ENCODE measurements at places on chromosomes 5 and 9.

DNA sequence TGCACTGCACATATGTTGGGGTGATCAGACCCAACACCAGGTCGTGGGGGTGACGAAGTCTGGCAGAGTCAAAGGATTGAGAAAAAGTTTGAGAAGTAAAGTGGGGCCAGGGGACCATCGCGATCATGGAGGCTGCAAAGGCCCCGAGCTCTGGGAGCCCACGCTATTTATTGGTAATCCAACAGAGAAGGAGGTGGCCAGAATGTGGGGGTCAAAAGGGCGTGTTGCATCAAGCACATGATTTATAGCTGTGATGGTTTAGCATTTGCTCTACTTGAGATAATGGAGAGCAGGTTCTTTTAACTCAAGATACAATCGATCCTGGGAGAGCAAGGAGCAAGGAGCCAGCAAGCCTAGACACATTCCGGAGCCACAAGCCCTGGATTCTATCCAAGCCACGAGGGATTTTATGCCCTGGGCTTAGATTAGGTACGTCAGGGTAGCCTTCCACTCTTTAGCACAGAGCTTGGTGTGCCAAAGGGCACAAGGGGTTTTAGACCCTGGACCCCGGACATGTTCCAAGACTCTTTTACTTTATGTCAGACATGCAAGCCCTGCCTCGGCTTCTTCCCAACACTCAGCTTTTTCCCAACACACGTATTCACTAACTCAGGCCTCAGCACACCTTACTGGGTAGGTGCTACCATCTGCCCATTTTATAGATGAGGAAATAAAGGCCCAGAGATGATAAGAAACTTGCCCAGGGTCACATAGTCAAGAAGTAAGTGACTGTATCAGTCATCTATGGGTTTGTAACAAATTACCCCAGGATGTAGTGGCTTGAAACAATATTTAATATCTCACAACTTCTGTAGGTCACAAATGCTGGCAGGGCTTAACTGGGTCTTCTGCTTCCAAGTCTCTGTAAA is 39.5 kb downstream of the NSUN2 start:
- DNase-seq = no peak

DNA sequence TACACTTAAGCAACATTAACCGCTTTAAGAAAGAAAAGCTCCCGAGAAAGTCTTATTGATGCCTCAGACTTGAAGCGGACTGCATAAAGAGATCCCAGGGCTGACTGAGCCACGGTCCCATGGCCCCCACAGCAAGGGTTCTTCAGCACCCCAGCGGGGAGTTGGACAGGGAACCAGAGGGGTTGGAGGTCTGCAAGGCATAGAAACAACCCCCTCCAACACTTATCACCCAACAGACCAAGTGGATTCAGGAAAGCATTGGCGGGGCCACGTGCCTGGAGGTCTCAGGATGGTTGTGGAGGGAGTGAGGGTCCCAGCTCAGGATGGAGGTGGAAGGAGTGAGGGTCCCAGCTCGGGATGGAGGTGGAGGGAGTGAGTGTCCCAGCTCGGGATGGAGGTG is 143.7 kb upstream of the IRX2 start:
- DNase-seq = no peak

DNA sequence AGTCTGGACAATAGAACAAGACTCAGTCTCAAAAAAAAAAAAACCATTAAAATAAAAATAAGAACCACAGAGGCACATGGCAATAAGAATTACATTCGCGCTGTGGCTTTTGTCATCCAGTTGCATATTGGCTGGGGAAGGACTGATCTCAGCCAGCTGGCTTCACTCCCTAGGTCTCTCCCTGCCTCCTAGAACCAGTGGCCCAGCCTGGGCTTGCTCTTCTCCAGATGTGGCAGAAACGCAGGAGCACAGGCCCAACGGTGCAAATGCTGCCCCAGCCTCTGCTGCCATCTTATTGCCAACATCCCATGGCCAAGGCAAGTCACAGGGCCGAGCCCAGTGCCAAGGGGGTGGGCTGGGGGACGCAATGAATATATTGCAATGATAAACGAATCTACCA is 37.0 kb downstream of the NKX2-5 start:
- DNase-seq = no peak

GRCh38 chr5:179430193-179431175 is 85.2 kb upstream of the ADAMTS2 start:
- no peak for DNase-seq

DNA sequence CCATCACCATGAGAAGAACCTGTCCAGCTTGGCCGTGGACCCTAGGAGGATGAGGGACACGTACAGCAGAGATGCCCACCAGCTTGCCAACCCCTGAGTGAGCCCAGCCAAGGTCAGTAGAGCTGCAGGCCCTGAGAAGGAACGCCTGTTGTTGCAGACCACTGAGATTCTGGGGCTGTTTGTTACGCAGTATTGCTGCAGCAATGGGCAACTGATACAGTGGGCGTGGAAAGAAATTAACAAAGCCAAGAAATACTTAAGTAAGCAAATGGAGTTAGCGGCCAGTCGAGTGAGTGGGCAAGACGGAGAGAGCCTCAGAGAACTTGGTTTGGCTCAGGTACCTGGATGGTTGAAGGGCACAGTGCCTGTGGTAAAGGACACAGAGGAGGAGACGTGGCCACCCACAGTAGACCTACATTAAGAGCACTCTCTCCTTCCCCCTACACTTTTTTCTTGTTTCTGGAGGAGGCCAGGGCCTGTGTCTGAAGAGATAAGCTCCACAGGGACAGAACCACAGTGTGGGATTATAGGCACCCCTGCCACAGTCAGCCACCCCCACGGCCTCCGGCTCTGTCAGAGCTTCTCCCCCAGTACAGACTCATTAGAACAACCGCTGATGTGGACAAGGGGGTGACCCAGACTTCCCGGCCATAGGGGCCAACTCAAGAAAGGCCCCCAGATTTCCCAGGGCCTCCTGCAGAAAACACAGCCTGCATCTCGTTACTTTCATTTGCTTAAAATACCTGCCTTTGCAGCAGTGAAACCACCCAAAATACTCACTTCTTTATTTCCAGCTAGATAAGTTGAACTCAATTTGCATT is 40.1 kb upstream of the GRHPR start:
- DNase-seq = no peak

GRCh38 chr5:107275333-107275732 is 395.4 kb downstream of the EFNA5 start:
- no peak for DNase-seq

DNA sequence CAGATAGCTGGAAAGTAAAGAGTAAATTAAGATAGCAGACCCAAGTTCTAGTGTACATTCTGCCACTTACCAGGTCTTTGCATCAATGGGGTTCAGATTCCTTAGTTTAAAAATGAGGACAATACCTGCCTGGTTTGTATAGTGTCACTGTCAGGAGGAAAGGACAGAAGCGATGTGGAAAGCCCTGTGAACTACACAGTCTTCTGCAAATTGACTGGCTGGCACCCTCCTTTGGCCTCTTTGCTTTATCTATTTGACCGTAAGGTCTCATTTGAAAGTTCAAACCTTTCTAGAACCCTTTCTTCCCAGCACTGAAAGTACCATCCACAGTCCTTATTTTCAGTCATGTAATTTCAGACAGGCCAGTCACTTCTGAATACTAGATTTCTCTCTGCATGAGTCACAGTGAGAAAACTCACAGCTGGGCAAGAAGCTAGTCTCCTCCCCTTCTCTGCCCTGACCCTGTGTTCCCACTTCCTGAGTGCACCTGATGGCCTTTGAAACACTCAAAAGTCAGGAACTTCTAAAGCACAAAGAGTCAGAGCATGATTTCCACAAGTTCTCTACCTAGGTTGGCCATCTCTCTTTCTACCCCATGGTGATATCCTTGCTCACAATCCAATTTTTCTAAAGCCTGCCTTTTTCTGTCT is 91.3 kb upstream of the RASEF start:
- no peak for DNase-seq

DNA sequence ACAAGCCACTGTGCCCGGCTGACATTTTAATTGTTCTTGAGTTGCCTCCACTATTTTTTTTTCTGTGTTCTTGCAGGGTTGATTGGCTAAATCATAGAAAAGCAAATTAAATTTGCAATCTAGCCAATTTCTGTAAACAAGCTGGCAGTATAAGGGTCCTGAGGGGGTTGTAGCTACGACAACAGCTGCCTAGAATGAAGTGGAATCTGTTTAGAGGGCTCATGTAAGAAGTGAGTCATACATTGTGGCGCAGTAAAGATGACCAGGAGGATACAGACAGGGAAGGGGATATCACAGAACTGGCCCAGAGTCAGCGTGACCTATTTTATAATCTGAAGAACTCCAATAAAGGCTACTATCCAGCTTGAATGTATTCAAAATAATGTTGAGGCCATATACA is 82.2 kb upstream of the TLE1 start:
- DNase-seq = no peak

DNA sequence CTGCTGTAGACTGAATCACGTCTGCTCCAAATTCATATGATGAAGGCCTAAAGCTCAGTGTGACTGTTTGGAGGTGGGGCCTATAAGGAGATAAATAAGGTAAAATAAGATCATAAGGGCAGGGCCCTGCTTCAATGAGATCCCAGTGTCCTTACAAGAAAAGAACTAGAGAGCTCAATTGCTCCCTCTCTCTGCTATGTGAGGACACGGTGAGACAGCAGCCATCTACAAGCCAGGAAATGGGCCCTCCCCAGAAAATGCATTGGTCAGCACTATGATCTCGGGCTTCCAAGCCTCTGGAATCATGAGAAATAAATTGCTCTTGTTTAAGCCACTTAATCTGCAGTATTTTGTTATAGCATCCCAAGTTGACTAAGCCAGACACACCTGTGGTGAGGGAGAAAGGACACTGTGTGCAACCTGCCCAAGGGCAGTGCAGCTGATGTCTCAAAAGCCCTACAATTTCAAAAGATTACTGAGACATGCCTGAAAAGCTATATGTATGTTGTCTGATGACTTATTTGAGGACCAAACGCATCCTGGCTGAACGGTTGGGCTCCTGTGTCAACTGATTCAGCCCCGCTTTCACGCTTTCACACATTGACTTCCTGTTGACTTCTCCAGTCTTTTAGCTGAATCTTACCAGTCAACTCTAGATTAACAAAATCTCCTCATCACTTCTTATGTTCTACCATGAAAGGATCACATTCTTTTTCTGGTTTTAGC is 13.2 kb downstream of the GZMK start:
- DNase-seq = no peak

GRCh38 chr5:91898019-91898418 is 514.9 kb upstream of the ARRDC3 start:
- no peak for DNase-seq

DNA sequence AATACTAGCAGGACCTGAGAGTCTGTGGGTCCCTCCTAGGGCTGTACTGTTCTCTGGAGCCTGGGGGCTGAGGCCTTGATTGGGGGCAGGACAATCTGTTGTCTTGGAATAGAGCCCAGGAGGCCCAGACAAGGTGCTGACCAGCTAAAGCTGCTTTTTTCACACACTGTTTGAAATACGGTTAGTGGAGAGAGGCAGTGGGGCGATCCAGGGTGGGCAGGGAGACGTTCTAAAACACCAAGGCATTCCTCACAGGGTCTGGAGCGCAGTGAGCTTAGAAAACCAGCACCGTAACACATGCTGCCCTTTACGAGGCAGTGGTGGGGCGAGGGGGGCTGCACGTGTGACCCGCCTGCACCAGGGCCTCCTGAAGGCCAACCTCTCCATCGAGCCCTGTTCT is 55.1 kb downstream of the EHMT1 start:
- DNase-seq = no peak

GRCh38 chr9:80866121-80866520 is 823.2 kb downstream of the TLE1 start:
- no peak for DNase-seq

DNA sequence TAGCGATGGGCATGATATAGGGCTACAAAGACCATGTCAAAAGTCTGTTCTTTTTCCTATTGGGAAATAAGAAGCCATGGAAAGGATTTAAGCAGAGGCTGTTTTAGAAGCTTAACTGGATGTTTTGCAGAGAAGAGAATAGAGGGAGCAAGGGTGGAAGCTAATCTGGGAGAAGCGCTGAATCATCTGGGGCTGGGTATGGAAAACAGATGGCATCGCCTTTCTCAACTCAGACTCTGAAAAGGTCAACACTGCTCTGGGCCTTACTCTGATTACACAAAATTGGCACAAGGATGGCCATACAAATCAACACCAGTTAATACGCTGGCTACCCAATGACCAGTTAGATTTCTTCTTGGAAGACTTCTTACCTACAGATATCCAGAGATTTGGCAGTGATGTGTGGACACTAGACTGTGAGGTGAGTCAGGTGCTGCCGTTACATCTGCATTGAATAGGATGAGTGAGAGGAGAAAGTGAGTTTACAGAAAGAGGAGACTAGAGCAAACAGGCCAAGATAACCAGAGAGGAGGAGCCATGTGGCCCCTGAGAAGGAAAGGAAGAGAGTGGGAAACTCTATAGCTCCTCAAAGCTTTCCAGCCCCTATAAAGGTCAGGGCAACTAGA is 6.2 kb upstream of the TCERG1 start:
- no peak for DNase-seq

- DNase-seq = no peak
These were observed 69.6 kb upstream of the SPATA31E1 start for GRCh38 chr9:87813119-87813463.

DNA sequence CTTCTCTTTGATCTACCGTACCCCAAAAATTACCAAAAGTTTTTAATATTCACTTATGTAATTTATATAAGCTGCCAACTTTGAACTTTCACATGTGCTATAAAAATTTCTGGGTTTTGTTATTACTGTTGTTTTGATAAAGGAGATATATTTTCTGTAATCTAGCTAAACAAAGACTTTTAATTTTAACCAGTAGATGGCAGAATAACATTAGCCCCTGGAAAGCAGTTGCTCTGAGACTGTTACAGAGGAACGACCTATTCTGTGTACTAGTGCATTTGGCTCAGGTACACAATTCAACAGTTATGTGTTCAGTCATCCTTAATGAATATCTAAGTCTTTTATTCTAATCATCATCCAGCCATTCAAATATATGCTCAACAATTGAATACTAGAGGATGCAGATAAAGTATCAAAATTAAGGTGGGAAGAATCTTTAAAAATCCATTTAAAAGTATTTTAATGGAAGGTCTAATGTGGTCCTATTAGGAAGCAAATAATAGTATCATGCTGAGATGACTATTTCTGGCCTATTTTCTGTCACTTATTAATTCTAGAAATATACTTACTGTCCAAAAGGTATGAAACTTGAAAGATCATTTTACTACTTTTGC is 8.6 kb downstream of the KLHL9 start:
- no peak for DNase-seq

DNA sequence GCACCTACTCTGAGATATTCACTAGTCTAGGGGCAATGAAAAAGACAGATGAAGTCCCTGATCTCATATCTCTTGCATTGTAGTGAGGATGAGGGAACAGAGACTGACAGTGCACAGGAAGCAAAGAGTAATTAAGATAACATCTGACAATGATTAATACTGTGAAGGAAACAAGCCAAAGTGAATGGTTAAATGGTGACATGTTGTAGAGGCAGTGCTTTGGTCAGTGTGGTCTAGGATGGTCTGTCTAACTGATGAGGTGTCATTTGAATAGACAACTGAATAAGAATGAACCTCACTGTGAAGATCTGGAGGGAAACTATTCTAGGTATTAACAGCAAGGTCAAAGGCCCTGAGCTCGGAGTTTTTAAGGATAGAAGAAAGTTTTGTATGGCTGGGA is 333.3 kb upstream of the GRIA1 start:
- no peak for DNase-seq

- DNase-seq = no peak
These were observed 35.8 kb downstream of the DCAF10 start for GRCh38 chr9:37836386-37836785.

Data from NCI-H187 (cell line).